ENCODE measurements at places on chromosomes 5 and 9.

- DNase-seq = no peak
Observed at GRCh38 chr5:43316421-43316820, 3.2 kb upstream of the HMGCS1 start.

GRCh38 chr9:16074963-16075362, 522.1 kb downstream of the CCDC171 start:
- DNase-seq = no peak

DNA sequence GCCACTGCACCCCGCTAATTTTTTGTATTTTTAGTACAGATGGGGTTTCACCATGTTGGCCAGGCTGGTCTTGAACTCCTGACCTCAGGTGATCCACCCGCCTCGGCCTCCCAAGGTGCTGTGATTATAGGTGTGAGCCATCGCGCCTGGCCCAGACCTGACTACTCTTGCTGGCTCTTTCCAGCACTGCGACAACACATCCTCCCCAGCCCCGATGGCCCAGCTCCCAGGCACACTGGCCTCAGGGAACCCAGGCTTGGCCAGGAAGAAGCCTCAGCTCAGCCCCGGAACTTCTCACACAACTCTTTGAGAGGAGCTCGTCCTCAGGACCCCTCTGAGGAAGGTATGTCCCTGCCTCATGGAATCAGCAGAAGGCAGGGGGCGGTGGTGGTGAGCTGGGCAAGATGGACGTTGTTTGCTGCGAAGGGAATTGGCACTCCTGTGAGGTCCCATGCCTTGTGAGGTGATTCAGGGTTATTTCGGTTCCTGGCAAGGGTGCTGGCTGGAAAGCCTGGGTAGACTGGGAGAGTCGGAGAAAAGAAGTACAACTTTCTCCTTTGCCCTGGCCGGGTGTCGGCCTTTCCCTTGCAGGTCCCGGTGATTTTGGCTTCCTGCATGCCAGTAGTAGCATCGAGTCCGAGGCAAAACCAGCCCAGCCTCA, 5.9 kb downstream of the DELE1 start:
- DNase-seq = no peak

GRCh38 chr5:164649266-164649665, 1143.8 kb downstream of the MAT2B start:
- DNase-seq = peak; percentile 46

DNA sequence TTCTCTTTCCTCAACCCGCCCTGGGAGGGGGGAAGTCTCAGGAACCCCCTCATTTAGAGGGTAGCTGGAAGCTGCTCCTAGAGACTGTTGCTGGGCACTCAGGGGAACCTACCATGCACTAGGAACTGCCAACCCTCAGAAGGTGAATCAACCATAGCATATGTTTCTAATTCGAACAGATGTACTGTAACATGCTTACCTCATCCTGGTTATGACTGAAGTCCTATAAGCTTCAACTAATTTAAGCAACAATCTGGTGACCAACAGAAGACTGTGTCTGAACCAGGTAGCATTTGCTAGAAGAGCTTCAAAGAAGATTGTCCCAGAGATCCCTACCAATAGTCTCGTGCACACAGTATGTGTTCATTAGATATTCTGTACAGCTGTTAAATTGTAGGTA, 5.7 kb upstream of the PRDM6 start:
- DNase-seq = no peak

- no peak for DNase-seq
Observed at GRCh38 chr9:20848490-20848889, 164.4 kb downstream of the FOCAD start.

GRCh38 chr9:29044959-29045358, 1471.7 kb upstream of the C9orf72 start:
- DNase-seq = no peak

DNA sequence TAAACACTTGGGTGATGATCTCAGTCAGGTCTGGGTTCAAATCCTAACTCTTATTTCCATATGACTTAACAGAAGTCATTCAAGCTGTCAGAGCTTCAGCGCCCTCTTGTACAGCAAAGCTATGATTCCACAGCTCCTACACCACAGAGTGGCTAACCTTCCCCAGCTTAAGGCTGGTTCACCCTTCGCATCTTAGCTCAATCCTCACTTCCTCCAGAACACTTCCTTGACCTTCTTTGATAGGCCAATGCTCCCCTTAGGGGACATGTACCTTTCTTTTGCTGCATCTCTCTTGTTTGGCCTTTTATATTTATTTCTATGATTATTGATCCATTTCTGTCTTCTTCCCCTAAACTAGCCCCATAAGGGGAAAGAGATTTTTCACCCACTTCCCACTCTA, 57.0 kb downstream of the RASEF start:
- DNase-seq = no peak

DNA sequence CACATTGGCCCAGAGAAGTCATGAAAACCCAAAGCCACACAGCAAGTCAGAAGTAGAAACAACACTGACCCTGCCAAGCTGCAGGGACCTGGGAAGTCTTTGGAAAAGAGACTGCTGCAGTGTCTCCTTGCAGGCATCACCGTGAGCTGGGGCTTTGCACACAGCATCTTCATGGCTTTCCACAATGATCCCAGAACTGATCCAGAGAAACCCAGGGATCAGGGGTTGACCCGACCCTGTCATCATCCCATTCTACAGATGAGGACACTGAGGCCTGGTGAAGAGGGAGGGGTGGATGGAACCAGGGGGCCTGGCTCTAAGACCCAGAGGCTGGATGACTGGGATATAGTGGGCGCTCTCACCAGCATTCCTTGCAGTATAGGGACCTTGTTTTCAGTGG, 4.3 kb upstream of the FAM78A start:
- no peak for DNase-seq

DNA sequence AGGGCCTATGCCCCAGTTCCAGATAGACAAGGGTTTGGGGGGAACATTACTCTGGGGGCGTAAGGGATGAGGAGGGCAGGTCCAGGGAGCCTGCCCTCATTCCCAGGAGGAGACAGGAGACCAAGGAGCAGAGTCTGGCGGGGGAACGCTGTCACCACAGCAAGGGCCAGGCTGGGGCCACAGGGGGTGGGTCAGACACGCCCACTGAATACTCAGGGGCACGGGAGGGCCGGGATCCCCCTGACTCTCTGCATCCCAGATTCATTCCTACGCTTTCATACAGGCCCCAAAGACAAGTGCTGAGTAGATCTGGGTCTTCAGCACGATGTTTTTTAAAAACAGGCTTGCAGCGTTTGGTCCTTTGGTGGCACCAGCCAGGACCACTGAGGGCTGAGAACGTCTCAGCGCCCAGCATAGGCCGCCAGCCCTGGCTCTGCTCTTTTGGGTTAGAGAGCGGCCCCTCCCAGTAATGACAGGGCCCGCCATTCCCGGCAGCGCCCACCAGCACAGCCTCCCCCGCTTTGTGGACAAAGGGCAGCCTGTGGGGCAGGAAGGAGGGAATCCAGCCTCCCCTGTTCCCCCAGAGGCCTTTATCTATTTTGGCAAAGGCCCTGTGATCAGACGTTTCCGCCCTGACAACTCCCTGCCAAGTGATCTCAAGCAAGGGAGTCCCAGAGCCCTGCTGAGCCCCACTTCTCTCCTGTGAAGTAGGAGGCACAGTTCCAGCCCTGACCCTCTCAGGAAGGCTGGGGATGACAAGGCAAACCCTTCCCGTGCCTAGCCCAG, 24.9 kb downstream of the NEK6 start:
- DNase-seq = no peak

GRCh38 chr5:22910523-22910922, 57.4 kb upstream of the CDH12 start:
- no peak for DNase-seq

- no peak for DNase-seq
Observed at GRCh38 chr5:157245476-157245875, 20.4 kb upstream of the CYFIP2 start.

GRCh38 chr5:13460587-13460986, 483.9 kb downstream of the DNAH5 start:
- DNase-seq = no peak

DNA sequence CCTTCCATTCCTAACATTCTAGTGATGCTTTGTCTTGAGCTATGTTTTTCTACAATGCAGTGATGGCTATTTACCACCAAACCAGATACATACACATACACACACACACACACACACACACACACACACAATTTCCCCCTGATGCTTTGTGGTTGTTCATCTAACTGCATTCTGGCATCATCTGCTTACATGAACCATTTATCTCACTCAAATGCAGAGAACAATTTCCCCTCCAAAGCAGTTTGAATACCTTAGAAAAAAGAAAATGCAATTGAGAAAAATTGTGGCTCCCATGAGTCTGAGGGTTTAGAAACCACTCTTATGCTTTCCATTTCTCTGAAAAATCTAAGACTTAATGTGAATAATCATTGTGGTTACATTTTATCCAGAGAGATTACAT, 1024.8 kb downstream of the TLE4 start:
- no peak for DNase-seq

DNA sequence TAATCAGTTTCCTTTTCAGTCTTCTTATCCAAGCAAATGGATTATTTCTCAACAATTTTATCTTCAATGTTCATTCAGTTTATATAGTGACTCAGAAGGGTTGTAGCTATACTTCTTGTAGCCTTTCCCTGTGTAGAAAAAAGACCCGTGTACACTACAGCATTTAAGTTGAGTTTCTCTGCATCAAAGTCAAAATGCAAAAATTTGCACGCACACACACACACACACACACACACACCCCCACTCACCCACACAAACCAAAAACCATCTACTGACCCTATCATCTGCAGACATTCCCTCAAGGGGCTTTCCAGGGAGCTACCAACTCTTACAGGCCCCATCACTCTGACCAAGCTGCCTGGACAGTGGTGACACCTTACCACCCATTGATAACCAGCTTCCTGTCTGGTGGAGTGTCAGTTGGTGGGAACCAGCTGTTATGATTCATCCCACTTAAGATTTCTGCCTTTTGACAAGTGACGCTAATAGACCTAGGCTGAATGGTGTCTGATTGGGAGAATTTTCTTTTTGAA, 12.2 kb upstream of the ELL2 start:
- DNase-seq = no peak
